ENCODE measurements at places on chromosomes 3 and 15.

DNA sequence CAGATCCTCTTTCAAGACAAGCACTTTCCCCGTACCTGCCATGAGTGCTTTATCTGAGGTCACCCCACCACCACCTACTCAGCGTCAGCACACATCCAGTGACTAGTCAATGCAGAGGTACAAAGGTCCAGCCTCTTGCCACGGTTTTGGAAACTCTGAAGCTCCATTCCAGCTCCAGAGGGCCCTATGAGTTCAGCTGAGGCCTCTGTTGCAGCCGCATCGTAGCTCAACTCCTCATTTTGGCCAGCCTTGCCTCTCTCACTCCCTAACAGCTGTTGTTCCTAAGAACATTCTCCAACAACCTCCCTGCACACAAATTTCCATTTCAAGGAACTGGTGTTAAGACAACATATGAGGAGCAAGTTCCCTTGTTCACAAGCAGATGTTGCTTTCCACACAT, 405.1 kb upstream of the PROK2 start:
- no peak for DNase-seq

DNA sequence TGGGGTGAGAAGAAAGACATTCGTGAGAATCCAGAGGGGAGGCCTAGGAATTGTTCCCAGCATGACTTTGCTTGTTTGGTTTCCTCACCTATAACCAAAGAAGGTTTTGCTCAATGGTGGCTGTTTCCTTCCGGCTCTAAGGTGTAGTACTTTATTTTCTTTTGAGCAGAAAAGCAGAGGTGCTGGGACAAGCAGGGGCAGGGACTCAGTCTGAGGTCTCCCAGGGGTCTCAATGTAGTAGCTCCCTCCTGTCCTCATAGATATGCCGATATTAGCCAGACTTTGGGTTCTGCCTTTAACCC, 41.6 kb downstream of the ZBTB38 start:
- DNase-seq, result no peak

DNA sequence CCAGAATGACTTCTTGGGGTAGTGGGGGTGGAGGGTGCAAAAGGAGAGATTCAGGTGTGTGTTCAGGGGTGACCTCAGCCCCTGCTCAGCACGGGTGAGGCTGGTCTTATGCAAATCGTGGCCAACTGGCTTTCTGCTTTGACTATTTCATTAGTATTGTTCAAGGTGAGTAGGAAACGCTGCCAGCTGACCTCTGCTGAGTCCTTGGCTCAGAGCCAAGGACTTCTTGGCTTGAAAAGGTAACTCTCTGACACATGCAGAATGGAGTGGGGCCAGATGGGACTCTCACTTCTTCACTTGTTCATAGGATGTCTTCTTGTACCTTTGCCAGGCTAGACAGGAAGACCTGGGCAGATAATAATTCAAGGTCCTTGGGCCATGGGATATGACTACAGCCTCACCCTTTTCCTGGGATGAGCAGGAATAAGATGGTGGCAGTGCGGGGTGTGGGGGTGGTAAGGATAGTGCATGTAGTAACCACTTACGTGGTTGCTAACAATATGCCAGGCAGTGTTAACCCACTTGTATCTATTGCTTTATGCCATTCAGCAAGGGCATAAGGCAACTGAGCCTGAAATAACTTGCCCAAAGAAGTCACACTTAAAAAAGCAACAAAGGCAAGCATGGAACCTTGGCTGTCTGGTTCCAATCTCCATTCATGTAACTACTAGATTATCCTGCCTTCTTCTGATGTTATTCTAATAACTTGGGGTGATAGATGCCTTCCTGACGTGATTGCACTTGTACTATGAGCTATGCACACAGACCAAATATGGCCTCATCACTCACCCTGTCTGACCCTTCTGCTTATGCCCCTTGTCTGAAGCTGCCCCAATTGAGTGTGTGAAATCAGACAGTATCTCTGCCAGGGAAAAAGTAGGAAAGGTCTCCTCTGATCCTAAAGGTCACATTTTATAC, 193.1 kb downstream of the NR1D2 start:
- DNase-seq, result peak; percentile 17

DNA sequence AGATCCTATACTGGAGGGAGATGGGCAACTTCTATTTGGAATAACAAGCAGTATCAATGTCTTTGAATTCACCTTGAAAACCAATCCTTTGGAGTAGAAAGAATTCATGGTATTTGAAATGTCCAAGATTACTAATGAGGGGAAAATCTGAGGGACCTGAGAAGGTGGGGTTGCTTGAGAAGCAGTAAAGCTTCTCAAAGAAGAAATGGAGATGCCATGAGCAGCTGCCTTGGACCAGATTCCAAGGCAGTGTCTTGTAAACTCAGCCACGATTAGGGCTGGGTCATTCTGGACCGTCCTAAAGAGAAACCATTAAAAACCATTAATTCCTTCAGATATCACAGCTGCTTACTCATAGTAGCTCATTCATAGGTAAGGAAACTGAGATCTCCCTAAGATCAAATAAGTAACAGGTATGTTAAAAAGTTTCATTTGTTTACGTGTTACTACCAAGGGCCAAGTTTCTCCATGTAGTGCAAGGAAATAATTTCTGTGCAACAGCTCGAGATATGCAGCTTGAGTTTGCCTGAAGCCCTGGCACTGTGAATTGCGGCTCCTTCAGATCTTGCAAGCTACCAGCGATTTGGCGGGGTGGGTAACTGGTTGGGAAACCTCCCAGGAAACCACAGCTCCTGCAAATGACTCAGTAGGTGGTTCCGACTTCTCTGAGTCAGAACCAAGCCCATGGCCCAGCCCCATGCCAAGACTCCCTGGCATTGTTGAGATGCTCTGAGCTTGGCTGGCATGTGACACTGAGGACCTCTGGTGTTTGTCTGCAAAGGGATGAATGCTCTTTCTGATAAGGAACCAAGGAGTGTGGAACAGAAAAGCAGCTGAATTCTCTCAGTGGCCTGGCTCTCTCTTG, 296.8 kb downstream of the RORA start:
- peak; percentile 99 for DNase-seq

GRCh38 chr15:40493089-40493840, 22.5 kb downstream of the CHST14 start:
- peak; percentile 55 for DNase-seq

DNA sequence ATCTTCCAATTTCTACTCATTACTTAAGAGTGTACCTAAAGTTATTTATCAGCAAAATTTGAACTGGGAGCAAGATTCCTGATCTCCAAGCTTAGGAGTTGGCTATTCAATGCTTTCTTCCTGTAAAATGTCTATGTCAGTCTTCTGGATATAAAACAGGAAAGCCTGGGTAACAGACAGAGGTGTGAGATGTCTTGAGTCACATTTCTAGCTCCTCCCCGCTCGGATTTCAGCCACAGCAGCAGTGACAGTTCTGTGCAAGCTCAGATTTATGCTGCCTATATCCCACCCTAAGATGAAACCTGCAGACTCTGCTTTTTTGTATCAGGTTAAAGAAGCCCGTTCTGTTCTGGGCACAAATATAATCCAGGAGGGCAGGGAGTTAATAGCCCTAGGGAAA, 2.1 kb upstream of the ARMC8 start:
- peak; percentile 13 for DNase-seq

- DNase-seq, result no peak
These were observed 195.9 kb upstream of the ICE2 start for GRCh38 chr15:60674704-60675395.

- DNase-seq, result no peak
These were observed 66.4 kb downstream of the DCUN1D1 start for GRCh38 chr3:182913889-182914288.

GRCh38 chr15:33882921-33883320, 85.4 kb upstream of the CHRM5 start:
- DNase-seq, result no peak

- DNase-seq, result peak; percentile 60
These were observed 5.5 kb upstream of the CFAP100 start for GRCh38 chr3:126389112-126389793.

DNA sequence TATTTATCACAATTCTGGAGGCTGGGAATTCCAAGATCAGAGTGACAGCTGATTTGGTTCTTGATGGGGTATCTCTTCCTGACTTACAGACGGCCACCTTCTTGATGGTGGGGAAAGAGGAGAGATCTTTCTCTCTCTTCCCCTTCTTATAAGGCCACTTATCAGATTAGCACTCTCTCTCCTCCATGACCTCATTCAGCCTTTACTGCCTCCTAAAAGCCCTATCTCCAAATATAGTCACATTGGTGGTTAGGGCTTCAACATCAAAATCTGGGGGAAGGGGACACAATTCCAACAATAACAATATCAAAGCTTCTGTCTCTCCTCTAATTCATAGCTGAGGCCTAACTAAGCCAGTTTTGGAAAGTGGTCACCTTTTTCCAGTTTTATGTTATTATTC, 91.7 kb upstream of the MBNL1 start:
- DNase-seq, result no peak

DNA sequence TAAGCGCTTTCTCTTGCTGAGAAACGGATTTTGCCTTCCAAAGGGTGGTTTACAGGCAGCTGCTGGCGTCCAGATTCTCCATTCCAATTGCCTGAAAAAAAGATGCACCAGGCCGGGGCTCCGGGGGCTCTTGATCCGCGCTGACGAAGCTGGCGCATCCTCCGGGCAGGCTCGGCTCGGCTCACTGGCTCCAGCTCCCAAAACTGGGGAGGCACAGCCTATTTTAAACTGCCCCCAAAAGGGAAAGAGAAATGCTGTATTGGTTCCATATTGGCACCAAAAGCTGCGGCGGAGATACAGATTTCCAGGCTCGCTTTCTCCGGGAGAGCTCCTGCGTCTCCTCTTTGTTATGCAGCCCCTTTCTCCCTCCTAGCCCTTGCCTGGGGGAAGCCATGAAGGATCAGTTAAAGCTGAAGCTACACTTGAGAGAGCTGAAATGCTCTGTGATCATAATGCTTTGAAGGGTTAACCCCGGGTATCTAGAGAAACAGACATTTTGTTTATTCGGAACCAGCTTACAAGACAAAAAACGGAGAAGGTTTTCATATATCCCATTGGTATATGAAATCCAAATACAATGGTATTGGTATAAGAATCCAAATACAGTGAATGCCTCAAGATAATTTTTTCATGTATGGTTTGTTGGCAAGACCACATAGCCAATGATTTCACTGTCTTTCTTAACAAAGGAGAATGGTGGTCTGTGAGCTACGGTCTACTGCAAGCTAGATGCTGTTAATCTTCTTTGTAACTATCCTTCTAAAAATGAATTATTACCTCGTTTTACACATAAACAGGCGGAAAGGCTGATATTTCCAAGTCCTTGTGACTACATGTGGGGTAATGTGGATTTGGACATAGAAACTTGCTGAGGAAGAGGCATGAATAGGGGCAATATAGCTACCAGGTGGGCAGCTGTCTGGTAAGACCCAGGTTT, 693 bp downstream of the CD200 start:
- no peak for DNase-seq

DNA sequence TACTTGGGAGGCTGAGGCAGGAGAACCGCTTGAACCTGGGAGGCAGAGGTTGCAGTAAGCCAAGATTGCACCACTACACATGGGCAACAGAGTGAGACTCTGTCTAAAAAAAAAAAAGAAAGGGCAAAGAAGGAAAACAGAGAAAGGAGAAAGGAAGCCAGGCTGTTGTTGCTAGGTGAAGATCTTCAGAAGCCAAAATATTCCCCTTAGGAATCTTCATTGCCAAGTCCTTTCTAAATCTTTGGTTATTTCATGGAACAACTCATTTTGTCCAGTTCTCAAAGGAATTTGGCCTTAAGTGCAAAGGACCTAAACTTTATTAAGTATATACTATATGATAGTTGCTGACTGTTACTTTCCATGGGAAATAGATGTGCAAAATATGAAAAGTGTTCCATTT, 59.2 kb upstream of the OSBPL11 start:
- no peak for DNase-seq

- DNase-seq, result no peak
These were observed 1375.1 kb upstream of the ALCAM start for GRCh38 chr3:103991461-103992115.

DNA sequence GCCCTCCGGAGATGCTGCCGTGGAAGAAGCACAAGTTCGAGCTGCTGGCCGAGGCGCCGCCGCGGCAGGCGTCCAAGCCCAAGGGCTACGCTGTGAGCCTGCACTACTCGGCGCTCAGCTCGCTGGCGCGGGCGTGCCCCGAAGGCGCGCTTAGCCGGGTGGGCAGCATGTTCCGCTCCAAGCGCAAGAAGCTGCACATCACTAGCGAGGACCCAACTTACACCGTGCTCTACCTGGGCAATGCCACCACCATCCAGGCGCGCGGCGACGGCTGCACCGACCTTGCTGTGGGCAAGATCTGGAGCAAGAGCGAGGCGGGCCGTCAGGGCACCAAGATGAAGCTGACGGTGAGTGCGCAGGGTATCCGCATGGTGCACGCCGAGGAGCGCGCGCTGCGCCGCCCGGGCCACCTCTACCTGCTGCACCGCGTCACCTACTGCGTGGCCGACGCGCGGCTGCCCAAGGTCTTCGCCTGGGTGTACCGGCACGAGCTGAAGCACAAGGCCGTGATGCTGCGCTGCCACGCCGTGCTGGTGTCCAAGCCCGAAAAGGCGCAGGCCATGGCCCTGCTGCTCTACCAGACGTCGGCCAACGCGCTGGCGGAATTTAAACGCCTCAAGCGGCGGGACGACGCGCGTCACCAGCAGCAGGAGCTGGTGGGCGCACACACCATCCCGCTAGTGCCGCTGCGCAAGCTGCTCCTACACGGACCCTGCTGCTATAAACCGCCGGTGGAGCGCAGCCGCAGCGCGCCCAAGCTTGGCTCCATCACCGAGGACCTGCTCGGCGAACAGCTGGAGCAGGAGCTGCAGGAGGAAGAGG, 1.3 kb downstream of the FAM43A start:
- DNase-seq, result no peak

- DNase-seq, result no peak
These were observed 505.1 kb downstream of the MECOM start for GRCh38 chr3:169158379-169158778.

GRCh38 chr3:72490688-72491435, 357.4 kb downstream of the SHQ1 start:
- DNase-seq, result no peak

- DNase-seq, result peak; percentile 23
These were observed 43.1 kb upstream of the WDR5B start for GRCh38 chr3:122458992-122459391.

DNA sequence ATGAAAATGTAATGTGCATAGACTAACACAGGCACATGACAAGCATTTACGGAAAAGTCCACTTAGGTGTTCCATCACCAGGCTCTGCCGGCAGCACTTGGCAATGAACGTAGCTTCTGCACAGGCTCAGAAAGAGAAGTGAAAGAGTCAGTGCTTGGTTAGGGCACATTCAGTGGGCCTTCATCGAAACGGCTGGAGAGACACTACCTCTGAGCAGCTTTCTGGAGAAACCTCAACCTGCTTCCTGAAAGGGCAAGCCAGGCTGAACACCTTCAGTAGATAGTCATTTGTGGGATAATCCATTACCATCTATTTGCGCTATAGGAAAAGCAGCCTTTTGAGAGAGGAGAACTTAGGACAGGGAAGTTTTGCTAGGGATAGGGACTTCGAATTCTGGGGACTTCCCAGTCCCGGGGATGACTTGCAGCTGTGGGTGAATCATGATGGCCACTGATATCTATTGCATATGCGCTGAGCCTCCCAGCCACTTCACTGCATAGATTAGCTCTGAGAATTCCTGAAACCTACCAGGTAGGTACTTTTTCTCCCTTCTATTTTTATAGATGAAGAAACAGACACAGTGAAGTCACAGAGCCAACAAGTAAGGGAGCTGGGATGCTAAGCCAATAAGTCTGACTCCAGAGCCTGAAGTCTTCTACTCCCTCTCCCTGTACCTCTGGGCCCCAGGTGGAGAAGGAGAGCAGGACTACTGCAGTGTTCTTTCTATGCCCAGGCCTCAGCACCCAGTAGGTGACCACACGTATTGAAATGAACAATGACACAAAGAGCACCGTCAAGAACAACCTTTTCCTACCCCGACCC, 4.2 kb upstream of the SH2D7 start:
- no peak for DNase-seq
